ENCODE measurements at places on chromosomes 1 and 21. TPM values are rescaled to one million over a fixed set of nuclear protein-coding genes. Genes with fewer than 3 reads are reported as not detected.

GRCh38 chr21:36698385-36698980, 432 bp upstream of the SIM2 start:
- DNase-seq = no peak

DNA sequence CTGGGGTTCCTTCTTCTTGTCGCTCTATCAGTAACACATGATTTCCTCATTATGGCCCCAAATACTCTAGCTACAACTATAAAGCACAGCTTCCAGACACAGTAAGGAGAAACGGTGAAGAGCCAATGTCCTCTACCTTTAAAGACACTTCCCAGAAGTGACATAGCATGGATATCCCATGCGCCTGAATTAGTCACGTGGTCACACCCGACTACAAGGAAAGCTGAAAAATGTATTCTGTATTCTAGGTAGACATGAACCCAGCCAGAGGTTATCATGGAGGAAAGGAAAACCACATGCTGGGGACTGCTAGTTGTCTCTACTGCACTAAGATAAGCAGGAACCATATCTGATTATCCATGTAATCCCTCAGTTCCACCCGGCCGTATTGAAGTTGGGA, 244.3 kb downstream of the LMX1A start:
- DNase-seq = no peak

Gene PRR9
- not detected for total RNA-seq

GRCh38 chr1:165052936-165053335, 303.6 kb downstream of the LMX1A start:
- no peak for DNase-seq

Gene PPP1R12B
- 23.5 TPM for total RNA-seq

- DNase-seq = no peak
Observed at GRCh38 chr1:244273845-244274619, 177.7 kb downstream of the ADSS2 start.

Gene GPA33
- total RNA-seq = not detected

Gene ACBD3
- 54.1 TPM for total RNA-seq

DNA sequence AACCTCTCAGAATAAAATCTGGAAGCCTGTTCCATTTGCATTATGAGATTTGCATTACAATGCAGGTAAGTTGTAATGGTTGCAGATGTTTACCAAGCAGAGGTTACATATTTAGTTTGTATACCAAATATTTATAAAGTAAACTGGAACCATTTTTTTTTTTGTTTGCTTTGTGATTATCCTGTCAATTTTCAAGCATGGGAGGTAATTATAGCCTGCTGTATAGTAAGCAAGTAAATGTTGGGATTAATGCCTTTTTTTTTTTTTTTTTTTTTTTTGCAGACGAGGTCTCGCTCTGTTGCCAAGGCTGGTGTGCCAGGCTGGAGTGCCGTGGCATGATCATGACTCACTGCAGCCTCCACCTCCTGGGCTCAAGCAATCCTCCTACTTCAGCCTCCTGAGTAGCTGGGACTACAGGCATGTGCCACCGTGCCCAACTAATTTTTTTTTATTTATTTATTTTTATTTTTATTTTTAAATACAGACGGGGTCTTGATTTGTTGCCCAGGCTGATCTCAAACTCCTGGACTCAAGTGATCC, 21.0 kb downstream of the NFYC start:
- DNase-seq = no peak

Gene C8A
- not detected for total RNA-seq
